ENCODE measurements at places on chromosomes 1 and 21. TPM values are rescaled to one million over a fixed set of nuclear protein-coding genes. Genes with fewer than 3 reads are reported as not detected.

The LCE1F gene
- total RNA-seq: not detected

The PCBP3 gene
- 3.7 TPM for total RNA-seq

- H3K27me3 ChIP-seq: no peaks in the 10 kb centered on the region
- no peak overlapping the region for H3K4me3 ChIP-seq
- DNase-seq: no peak
- no peaks in the 10 kb centered on the region for H3K36me3 ChIP-seq
Observed at GRCh38 chr1:76547916-76548315, 319.4 kb upstream of the ST6GALNAC5 start.

- H3K4me3 ChIP-seq: no peak overlapping the region
- DNase-seq: no peak
- peaks cover 22% of the 10 kb centered on the region for H3K4me1 ChIP-seq
Observed at GRCh38 chr1:43472087-43472462, 18.3 kb upstream of the HYI start.

- peaks cover 69% of the 10 kb centered on the region for H3K36me3 ChIP-seq
- DNase-seq: peak; percentile 65
- peak overlapping the region; percentile 100 for H3K27ac ChIP-seq
- peaks cover 46% of the 10 kb centered on the region for H3K4me1 ChIP-seq
- H3K4me3 ChIP-seq: no peak overlapping the region
Observed at GRCh38 chr1:44808938-44809917, 905 bp downstream of the BTBD19 start.

DNA sequence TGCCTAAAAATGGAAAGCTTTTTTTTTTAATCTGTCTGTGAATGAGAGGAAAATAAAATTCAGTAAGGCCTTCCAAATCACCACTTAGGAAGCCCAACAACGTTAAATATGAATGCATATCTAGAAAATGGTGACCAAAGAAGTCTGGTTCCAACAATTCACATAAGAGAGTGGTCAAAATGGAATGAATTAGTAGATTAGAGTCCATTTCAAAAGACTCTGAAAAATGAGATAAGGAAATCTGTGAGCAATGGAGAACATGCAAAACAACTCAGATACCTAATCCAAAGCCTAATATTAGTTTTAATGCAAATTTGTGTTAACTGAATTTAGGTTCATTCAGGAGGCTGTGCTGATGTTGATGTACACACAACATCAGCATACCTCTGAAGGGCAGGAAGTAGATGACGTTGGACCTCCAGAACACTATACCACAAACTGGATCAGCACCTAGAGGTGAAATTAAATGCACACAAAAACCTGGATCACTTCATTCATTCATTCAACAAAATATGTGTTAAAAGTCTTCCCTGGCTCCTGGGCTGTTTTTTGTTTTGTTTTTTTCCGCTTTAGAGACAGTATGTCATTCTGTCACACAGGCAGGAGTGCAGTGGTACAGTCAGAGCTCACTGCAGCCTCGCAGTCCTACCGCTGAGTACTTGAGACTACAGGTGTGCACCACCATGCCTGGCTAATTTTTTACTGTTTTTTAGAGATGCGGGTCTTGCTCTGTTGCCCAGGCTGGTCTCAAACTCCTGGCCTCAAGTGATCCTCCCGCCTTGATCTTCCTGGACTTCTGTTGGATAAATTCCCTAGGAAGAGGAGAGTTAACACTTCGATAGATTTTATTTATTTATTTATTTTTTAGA is 4.9 kb upstream of the BRWD1 start:
- no peaks in the 10 kb centered on the region for H3K36me3 ChIP-seq
- no peak overlapping the region for H3K4me3 ChIP-seq
- H3K27me3 ChIP-seq: no peaks in the 10 kb centered on the region
- H3K4me1 ChIP-seq: peaks cover 26% of the 10 kb centered on the region
- no peak for DNase-seq

DNA sequence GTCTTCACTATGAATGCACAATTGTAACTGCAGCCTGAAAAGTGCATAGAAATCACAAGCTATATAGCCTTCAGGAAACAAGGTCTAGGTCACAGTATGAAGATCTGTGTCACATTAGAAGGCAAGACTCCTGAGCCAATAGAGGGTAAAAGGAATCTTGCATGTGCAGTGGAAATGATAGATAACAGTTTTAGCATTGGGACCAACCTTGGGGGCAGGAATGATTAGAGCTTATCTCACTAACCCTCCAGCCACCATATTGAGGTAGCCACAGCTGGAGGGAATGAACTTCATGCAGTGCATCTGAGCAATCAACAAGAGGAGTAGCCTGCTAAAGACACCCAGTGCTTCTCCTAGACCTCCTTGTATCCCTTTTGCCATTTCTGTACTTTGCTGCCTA is 390.1 kb downstream of the LTN1 start:
- no peak for DNase-seq
- H3K27me3 ChIP-seq: no peaks in the 10 kb centered on the region
- H3K27ac ChIP-seq: no peak overlapping the region
- no peak overlapping the region for H3K4me3 ChIP-seq
- peaks cover 7% of the 10 kb centered on the region for H3K36me3 ChIP-seq

DNA sequence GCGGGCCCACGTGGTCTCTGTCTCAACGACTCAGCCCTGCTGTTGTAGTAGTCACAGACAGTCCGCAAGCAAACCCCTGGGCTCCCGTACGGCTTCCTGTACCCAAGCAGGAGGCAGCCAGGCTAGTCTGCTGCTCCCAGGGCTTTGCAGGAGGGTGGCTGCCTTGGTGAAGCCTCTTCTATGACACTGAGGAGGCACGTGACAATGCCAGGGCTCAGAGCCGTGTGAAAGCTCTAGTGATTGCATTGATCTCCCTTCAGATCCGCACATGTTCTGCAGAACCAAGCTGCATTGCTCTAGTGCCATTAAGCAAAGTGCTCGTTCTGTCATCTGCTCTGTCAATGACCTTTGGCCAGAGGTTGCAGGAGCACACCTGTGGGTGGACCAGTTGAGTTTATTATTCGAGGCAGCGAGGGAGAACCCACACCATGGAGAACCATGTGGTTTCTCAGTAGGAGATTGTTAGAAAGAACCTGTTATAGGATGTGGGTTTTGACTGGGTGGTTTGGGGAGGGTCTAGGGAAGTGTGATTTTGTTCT is 18.0 kb downstream of the UMODL1 start:
- no peaks in the 10 kb centered on the region for H3K4me1 ChIP-seq
- H3K4me3 ChIP-seq: no peak overlapping the region
- no peak overlapping the region for H3K27ac ChIP-seq
- no peaks in the 10 kb centered on the region for H3K36me3 ChIP-seq

- peak overlapping the region; percentile 90 for H3K4me3 ChIP-seq
- H3K36me3 ChIP-seq: peaks cover 29% of the 10 kb centered on the region
- peak; percentile 24 for DNase-seq
Observed at GRCh38 chr1:155322571-155322952, 1.9 kb downstream of the RUSC1 start.

DNA sequence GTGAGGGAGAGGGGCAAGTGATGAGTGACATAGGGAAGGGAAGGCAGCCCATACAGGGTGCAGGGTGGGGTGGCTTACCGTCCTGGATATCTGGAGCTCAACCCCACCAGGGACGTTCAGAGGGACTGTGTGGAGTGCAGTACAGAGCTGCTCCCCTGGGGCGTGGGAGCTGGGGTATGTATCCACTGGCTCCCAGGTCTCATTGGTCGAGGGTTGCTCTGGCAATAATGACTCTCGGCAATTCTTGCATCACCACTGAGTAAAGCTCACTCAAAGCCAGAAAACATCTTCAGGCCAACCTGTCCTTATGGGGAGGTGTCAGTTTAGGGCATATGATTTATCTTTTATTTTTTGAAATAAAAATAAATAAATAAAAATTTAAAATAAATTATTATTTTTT is 43.2 kb upstream of the RUNX3 start:
- no peaks in the 10 kb centered on the region for H3K27me3 ChIP-seq
- H3K4me3 ChIP-seq: no peak overlapping the region
- peaks cover 21% of the 10 kb centered on the region for H3K4me1 ChIP-seq
- DNase-seq: no peak
- no peak overlapping the region for H3K27ac ChIP-seq

DNA sequence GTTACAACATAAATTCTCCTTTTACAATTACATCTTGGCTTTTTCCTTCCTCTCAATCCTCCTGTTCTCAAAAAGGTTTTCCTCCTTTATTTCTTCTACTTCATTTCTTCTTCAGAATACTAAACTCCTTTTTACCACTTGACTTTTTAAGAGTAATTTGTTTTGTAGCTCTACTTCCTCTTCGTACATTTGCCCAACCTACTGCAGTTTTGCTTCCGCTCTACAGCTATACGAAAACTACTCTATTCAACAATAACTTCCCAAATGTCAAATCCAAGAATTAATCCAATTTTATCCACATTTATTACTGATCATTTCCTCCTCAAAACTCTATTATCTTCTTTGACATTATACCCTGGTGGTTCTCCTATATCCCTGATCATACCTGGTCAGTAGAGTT is 3.4 kb downstream of the GDAP2 start:
- H3K4me1 ChIP-seq: peaks cover 14% of the 10 kb centered on the region
- H3K27me3 ChIP-seq: no peaks in the 10 kb centered on the region
- H3K4me3 ChIP-seq: no peak overlapping the region
- DNase-seq: no peak
- no peak overlapping the region for H3K27ac ChIP-seq
